ENCODE measurements at places on chromosomes 4 and X.
A peak's percentile ranks its signal among the peaks of the same experiment; 100 is the strongest.

GRCh38 chrX:153869473-153870287 lies 16.3 kb downstream of the L1CAM start:
- no peak for DNase-seq

GRCh38 chr4:46270986-46271596 lies 118.8 kb downstream of the GABRA2 start:
- no peak for DNase-seq

GRCh38 chrX:13956998-13957397 lies 72.7 kb downstream of the GEMIN8 start:
- DNase-seq, result no peak

- DNase-seq, result no peak
These were observed 257.5 kb upstream of the FAT1 start for GRCh38 chr4:186981161-186981560.

GRCh38 chr4:6418193-6418755 lies 54.1 kb downstream of the PPP2R2C start:
- no peak for DNase-seq

GRCh38 chr4:189143263-189143952 lies 797.3 kb upstream of the FRG1 start:
- no peak for DNase-seq

- no peak for DNase-seq
These were observed 409.6 kb downstream of the IL15 start for GRCh38 chr4:142045996-142046395.

- peak; percentile 43 for DNase-seq
These were observed 668.0 kb upstream of the LCORL start for GRCh38 chr4:18689308-18690115.

GRCh38 chr4:185304944-185305690 lies 90.6 kb downstream of the LRP2BP start:
- DNase-seq, result no peak

- DNase-seq, result no peak
These were observed 55.2 kb downstream of the RTL3 start for GRCh38 chrX:78603908-78604307.

DNA sequence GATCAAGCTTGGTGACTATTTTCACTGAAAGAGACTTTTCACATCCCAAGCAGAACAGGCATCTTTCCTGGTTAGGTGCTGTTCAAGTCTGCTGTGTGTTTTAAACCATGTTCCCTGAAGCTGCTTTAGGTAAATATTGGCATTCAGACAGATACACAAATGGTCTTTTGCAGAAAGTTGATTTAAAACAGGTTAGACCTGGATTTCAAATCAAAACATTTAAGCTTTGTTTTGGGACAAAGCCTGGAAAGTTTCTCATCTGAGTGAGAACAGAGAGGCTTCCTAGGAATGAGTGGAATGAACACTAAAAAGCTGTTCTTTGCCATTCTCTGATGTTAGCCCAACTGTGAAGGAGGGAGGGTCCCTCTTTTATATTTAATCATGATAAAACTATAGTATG lies 10.1 kb downstream of the ANXA3 start:
- DNase-seq, result peak; percentile 9

DNA sequence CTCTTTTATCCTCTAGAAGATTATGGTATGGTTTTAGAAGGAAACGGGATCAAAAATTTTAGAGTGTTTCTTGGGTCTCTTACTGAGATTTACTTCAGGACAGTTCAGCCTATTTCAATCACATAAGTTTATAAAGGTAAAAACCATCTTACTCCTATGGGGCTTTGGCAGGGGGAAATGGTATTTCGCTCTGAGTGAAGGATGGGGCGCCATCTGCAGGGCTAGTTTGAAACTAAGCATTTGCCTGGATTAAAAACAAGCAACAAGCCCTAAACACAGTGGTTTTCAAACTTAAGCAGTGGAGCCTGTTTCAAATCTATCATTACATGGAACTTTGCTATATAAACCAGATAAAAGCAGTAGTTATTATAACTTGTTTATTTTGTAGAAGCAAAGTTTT lies 361.5 kb upstream of the FMR1 start:
- DNase-seq, result no peak

- no peak for DNase-seq
These were observed 79.2 kb upstream of the EFHC2 start for GRCh38 chrX:44422631-44423030.

- no peak for DNase-seq
These were observed 6.8 kb upstream of the HTRA3 start for GRCh38 chr4:8262637-8263322.

GRCh38 chrX:130058652-130059051 lies 51.6 kb downstream of the ELF4 start:
- no peak for DNase-seq

DNA sequence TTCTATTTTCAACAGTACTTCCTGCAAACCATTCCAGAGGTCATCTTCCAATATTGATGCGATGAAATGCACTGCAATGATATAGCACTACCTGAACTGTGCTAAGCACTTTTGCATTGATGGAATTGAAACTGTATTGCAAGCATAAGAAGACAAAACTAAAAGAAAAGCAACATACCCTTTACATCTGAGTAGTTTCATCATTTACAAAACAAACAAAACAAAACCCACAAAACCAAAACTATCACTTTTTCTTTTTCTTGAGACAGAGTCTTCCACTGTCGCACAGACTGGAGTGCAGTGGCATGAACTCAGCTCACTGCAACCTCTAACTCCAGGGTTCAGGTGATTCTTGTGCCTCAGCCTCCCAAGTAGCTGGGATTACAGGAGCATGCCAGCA lies 120.1 kb upstream of the NAP1L5 start:
- no peak for DNase-seq

GRCh38 chr4:81790477-81790876 lies 318.8 kb upstream of the RASGEF1B start:
- DNase-seq, result no peak

DNA sequence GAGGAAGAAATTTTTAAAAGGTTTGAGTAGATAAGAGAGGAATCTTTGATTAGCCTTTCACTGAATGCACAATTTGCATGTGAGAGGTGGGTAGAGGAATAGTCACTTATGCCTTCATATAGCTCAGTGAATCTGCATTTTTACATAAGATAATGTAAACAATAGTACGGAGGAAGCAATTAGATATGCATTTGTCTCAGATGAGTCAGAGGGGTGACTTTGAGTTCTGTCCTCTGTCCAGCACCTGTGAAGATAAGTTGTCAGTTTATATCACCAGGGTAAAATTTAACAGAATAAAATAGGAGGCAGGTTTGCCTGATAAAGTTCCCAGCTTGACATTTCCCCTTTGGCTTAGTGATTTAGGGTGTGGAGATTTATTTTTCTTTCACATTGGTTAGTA lies 841.9 kb downstream of the PCDH18 start:
- DNase-seq, result no peak

DNA sequence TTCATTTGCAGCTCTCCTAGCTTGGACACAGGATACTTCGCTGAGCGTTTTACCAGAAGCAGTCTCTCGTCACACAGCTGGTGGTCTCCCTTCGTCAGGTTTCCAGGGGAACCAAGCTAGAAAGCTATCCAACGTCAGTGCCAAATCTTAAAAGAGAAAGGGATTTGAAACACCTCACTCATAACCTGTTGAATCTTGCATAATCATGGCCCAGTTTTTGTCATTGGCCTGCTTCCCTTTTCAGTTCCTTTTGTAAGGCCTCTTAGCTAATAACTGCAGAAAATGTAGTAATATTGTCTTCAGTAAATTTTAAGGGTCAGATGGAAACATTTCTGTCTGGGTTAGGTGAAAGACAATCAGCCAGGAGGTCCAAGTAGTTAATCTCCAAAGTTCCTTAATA lies 22.0 kb downstream of the RAB39B start:
- DNase-seq, result no peak

- no peak for DNase-seq
These were observed 5.4 kb downstream of the RAB28 start for GRCh38 chr4:13478707-13479106.

GRCh38 chr4:3703677-3704521 lies 62.3 kb upstream of the ADRA2C start:
- no peak for DNase-seq

- DNase-seq, result no peak
These were observed at the start of gene TNIP3 for GRCh38 chr4:121164291-121164690. TNIP3 (minus strand) TSS chr4:121164321; CDS start chr4:121164125, 196 bp downstream.

DNA sequence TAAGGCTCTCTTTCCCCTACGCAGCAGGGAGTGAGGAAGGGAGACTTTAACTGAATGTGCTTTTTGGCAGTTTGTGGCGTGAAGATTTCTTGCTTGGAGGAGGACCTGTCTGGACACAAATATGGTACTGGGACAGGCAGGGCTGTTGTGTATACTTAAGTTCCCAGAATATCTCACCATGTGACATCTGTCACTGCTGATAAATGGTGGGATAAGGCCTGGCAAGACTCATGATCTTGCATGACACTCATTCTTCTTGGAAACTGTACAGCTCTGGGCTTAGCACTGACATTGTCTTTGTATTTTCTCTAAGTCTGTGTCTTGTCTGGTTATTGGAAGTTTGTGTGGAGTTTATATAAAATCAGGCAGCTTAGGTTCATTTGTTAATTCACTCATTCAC lies 93.1 kb downstream of the STK32B start:
- no peak for DNase-seq

DNA sequence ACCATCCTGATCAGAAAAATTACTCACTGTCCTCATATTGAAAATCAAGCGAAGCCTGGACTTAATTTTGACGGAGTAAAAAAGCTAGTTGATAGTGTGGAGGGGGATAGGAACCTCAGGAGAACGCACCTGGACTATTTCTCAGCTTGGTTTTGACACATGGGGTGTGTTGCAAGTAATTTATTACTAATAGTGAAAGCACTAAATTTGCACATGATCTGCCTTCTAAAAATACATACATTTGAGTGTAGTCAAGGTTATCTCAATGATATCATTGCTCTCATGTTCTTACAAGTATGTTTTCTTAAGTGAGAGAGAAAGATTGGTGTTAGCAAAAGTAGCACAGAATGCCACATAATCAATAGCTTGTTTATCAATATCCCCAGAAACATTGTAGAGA lies 29.5 kb downstream of the LRIT3 start:
- no peak for DNase-seq

- DNase-seq, result no peak
These were observed 4.3 kb downstream of the MAB21L2 start for GRCh38 chr4:150586162-150586810.

DNA sequence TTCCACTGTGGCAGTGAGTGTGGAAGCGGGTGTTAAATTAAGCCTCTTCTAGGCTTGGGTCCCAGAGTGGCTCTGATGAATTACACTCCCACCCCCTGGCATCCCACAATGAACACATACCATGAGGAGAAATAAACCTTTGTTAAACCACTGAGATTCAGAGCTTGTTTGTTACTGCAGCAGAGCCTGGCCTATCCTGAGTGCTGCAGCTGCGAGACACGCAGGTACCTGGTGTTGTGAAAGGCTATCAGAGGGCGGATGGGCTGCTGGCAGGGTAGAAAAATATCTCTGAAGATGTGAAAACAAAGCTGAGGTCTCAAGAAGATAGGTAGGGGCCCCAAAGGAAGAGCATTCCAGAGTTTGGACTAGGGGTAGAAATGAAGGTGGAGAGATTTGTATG lies 138.4 kb upstream of the STX18 start:
- DNase-seq, result no peak

- peak; percentile 7 for DNase-seq
These were observed 65.8 kb upstream of the MSN start for GRCh38 chrX:65601530-65602220.

DNA sequence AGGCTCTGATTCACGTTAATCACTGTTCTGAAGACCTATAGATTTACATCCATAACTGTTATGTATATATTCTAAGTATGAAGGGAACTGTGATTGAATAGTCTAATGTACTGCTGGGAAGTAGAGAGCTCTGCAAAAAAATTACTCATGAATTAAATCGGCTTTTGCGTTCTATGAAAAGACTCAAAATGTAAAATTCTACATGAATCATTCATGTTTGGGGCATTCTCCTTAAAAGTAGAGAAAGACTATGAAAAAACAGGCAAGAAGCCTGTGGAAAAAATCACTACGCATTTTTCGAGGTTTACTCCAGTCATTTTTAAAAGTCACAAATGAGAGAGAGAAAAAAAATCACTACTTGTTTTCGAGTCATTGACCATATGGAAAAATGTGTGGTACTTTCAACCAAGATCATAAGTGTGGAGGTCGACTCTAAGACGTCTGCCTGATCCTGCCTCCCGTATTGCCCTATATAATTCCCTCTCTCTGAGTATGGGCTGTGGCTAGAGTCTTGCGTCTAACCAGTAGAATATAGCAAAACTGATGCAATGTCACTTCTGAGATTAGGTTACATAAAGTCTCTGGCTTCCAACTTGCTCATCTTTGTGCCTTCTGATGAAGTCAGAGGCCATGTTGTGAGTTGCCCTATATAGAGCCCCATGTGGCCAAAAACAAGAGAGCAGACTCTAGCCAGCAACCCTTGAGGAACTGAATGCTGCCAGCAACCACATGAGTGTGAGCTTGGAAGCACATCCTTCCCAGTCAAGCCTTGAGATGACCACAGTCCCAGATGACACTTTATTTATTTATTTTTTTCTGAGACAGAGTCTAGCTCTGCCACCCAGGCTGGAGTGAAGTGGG lies 32.1 kb upstream of the VEGFD start:
- DNase-seq, result no peak

DNA sequence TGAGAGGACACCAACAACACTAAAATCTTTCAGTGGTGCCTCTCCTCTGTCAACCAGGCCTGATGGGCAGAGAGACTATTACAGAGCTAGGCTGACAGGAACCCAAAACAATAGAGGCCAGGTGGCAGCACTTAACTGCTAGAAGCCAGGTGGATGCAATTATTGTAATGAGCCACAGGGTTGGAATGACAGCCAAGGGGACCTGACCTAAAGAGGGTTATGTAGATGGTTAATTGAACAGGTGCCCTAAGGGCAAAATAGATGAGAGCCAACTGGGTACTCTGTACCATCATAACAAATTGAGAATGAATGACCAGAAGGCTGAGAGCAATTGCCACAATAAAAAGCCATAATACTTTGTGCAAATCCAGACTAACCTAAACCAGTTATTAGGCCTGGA lies 24.7 kb upstream of the FRAS1 start:
- DNase-seq, result peak; percentile 94

- DNase-seq, result no peak
These were observed 3.4 kb downstream of the WFS1 start for GRCh38 chr4:6272863-6273660.

DNA sequence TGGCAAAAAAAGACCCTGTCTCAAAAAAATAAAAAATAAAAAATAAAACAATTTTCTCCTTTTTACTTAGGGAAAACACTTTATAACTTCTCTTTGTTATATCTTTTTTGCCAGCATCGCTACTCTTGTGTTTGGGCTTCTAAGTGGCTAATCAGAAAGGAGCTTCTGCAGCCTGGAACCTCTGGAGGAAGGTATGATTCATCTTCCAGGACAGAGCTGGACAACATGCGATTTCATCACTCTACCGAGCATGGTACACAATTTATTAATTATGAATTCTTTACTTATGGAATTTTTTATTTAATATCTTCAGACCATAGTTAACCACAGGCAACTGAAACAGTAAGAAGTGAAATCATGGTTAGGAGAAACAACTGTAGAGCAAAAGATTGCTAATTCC lies 1254.3 kb upstream of the AGA start:
- no peak for DNase-seq

DNA sequence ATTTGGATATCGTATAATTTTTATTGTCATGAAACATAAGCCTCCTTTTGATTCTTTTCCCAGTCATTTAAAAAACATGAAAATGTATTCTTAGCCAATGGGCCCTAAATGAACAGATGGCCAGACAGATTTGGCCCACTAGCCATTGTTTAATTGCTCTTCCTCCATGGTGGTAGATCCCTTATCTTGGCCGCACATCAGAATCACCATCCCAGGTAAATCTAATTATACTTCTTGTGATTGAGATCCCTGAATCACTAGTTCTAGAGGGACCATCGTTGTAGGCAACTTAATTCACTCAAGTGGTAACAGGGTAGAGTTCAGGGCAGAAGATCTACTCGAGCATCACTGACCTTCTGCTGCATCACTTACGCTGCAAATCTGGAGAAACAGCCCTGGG lies 24.1 kb upstream of the VCX3A start:
- no peak for DNase-seq
